Osteoblast (primary cell): ENCODE measurements at places on chromosomes 7 and 10. TPM values are rescaled to one million over a fixed set of nuclear protein-coding genes. Genes with fewer than 3 reads are reported as not detected.

GRCh38 chr10:127386606-127387327 lies 162.3 kb upstream of the NPS start:
- DNase-seq, result no peak
- no peaks in the 10 kb centered on the region for H3K27me3 ChIP-seq
- H3K36me3 ChIP-seq, result peaks cover 22% of the 10 kb centered on the region
- no peak overlapping the region for H3K4me3 ChIP-seq
- H3K4me1 ChIP-seq, result no peaks in the 10 kb centered on the region

The WEE2 gene
- total RNA-seq, result not detected in 2 replicates

- no peaks in the 10 kb centered on the region for H3K36me3 ChIP-seq
- no peak for DNase-seq
- H3K27me3 ChIP-seq, result peaks cover 26% of the 10 kb centered on the region
Observed at GRCh38 chr10:100847440-100847839, 65.3 kb upstream of the SLF2 start.

- no peaks in the 10 kb centered on the region for H3K4me1 ChIP-seq
- H3K36me3 ChIP-seq, result no peaks in the 10 kb centered on the region
- no peak for DNase-seq
- no peaks in the 10 kb centered on the region for H3K27me3 ChIP-seq
Observed at GRCh38 chr10:54854843-54855242, 53.8 kb upstream of the PCDH15 start.

The ADRA2A gene
- 0.29 and 0.72 TPM in 2 replicates for total RNA-seq

- DNase-seq, result no peak
- H3K27me3 ChIP-seq, result no peaks in the 10 kb centered on the region
- peaks cover 54% of the 10 kb centered on the region for H3K36me3 ChIP-seq
- no peak overlapping the region for H3K27ac ChIP-seq
- H3K4me3 ChIP-seq, result no peak overlapping the region
Observed at GRCh38 chr7:22481726-22482125, 18.3 kb downstream of the STEAP1B start.
